Cardiac muscle cell (in vitro differentiated cells and primary cell): ENCODE measurements at places on chromosomes 13 and 19. TPM values are rescaled to one million over a fixed set of nuclear protein-coding genes. Genes with fewer than 3 reads are reported as not detected.

Gene ZNF709
- 3.6 and 8.2 TPM in 2 replicates for total RNA-seq

DNA sequence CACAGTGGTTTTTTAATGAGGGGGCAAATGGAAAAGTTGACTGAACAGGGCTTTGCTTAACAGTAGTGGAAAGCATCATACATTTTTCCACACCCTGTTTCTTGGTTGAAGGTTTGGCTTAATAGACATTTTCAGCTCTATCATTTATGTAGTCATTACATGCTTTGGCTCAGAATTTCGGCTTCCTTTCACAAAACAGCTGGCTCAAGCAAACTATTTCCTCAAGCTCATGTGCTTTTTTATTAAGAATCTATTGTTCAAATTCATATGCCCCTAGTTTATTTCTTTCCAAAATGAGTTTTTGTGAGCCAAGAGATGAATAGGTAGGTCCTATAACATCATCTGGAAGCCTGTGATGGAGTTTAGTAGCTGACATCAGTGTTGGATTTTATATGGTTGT lies 113.8 kb downstream of the SLITRK6 start:
- H3K27ac ChIP-seq = no peak overlapping the region
- no peak overlapping the region for H3K4me3 ChIP-seq
- H3K4me1 ChIP-seq = no peaks in the 10 kb centered on the region
- H3K36me3 ChIP-seq = no peaks in the 10 kb centered on the region
- no peaks in the 10 kb centered on the region for H3K27me3 ChIP-seq
- DNase-seq = no peak

DNA sequence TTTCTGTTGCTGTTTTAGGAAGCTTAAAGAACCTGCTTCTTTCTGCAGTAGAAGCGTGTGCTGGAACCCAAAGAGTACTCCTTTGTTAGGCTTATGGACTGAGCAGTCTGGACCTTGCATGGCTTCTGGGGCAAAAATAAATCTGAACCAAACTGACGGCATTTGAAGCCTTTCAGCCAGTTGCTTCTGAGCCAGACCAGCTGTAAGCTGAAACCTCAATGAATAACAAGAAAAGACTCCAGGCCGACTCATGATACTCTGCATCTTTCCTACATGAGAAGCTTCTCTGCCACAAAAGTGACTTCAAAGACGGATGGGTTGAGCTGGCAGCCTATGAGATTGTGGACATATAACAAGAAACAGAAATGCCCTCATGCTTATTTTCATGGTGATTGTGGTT lies 103.1 kb downstream of the TNFRSF19 start:
- no peaks in the 10 kb centered on the region for H3K27me3 ChIP-seq
- H3K27ac ChIP-seq = peak overlapping the region; percentile 7

Gene ZNF564
- 9.0 and 12.8 TPM in 2 replicates for total RNA-seq

DNA sequence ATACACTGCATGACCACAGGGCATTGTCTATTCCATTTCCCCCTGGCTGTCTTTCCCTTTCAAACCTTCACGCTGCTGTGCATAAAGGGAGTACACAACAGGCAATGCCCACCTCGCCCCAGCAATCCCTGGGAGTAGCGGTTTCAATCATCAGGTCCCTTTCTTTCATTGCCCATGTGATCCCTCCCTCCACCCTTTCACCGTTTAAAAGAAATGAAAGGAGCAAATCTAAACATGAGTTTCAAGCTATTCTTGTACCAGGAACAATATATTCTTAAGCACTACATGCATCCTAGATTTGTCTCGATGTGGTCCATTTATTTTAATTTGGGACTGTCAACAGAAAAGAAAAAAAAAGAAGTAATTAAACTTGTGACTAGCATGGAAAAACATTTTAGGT lies 123.4 kb upstream of the ARGLU1 start:
- H3K27ac ChIP-seq = no peak overlapping the region
- H3K4me3 ChIP-seq = no peak overlapping the region
- no peaks in the 10 kb centered on the region for H3K36me3 ChIP-seq

- H3K4me1 ChIP-seq = no peaks in the 10 kb centered on the region
- no peaks in the 10 kb centered on the region for H3K36me3 ChIP-seq
- peak; percentile 63 for DNase-seq
- no peak overlapping the region for H3K27ac ChIP-seq
- no peak overlapping the region for H3K4me3 ChIP-seq
- H3K27me3 ChIP-seq = no peaks in the 10 kb centered on the region
Measured at GRCh38 chr19:34041925-34042521, 130.3 kb upstream of the LSM14A start.

DNA sequence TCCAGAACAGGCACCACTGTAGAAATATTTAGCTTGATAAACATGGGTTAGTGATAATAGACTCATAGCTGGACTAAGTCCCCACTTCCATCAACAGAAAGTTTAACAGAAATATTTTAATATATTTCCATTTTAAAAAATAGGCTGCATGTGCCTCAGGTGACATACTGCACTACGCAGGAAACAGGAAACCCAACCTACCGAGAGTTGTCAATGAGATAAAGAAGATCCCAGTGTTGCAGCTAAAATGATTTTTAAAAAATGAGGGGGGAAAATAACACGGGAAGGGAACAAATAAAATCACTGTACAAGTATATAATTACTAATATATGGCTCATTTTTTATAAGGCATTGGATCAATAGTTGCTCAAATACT lies 154.8 kb downstream of the TBC1D4 start:
- H3K36me3 ChIP-seq = peaks cover 16% of the 10 kb centered on the region
- H3K4me3 ChIP-seq = no peak overlapping the region
- no peaks in the 10 kb centered on the region for H3K27me3 ChIP-seq
- no peaks in the 10 kb centered on the region for H3K4me1 ChIP-seq

GRCh38 chr13:51689663-51689996 lies 105.4 kb downstream of the WDFY2 start:
- H3K36me3 ChIP-seq = no peaks in the 10 kb centered on the region
- no peak overlapping the region for H3K4me3 ChIP-seq
- H3K4me1 ChIP-seq = no peaks in the 10 kb centered on the region
- no peak for DNase-seq
- no peaks in the 10 kb centered on the region for H3K27me3 ChIP-seq

GRCh38 chr13:76380446-76381065 lies 505.6 kb downstream of the KCTD12 start:
- peaks cover 10% of the 10 kb centered on the region for H3K4me1 ChIP-seq
- H3K27me3 ChIP-seq = no peaks in the 10 kb centered on the region
